RPMI7951 (cell line): ENCODE measurements at places on chromosomes 6 and 20. TPM values are rescaled to one million over a fixed set of nuclear protein-coding genes. Genes with fewer than 3 reads are reported as not detected.

GRCh38 chr6:46586906-46587305 is 65.7 kb downstream of the CYP39A1 start:
- no peak for DNase-seq

Gene SMOC2
- total RNA-seq = not detected in 2 replicates

GRCh38 chr20:44990957-44991356 is 24.6 kb downstream of the STK4 start:
- DNase-seq = no peak

- peak; percentile 66 for DNase-seq
These were observed 81.6 kb upstream of the PREP start for GRCh38 chr6:105484238-105485161.
